Fibroblast of the aortic adventitia (primary cell): ENCODE measurements at places on chromosomes 3 and 15.

GRCh38 chr3:82416830-82417229 is 655.4 kb upstream of the GBE1 start:
- no peak for DNase-seq

DNA sequence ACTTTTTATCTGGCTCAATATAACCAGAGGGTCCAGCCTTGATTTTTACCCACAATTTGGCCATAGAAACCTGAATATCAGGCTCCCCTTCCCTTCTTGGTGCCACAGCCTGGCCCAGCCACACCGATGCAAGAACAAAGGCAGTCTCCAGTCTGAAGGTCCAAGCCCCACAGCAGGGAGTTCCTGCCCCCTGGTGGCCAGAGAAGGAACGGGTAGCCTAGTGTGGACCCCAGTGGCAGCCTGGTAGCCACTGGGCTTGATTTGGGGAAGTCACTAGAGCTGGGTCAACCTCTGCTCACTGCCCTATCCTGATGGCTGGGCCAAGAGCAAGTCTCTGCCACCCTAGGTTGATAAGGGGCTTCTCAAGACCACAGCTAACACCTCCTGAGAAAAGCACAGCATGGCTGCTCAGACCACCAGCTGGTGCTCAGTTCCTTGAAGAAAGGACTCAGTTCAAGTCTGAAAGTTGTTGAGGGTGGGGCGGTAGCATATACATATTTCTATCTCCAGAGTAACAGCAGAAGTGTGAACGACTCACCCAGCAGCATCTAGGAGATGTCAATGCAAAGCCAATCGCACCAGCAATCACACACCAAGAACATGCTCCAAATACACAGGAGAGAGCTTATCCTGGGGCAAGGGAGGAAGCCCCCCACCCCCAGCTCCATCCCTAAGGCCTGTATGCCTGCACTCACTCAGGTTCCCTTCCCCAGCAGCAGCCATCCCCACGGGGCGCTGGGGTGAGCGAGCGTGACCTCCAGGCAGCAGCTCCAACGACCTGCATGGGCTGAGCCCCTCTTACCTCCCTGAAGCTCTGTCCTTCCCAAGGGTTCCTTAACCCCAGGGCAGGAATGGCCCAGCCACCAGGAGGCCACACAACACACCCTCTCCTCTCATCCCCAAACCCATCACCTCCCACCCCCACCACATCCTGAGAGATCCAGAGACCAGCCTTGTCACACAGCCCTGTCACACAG is 7.6 kb downstream of the PFKFB4 start:
- peak; percentile 82 for DNase-seq

- DNase-seq: no peak
These were observed 2.5 kb upstream of the GRIP2 start for GRCh38 chr3:14542656-14543055.

GRCh38 chr15:26433818-26434217 is 339.0 kb downstream of the GABRB3 start:
- DNase-seq: no peak

DNA sequence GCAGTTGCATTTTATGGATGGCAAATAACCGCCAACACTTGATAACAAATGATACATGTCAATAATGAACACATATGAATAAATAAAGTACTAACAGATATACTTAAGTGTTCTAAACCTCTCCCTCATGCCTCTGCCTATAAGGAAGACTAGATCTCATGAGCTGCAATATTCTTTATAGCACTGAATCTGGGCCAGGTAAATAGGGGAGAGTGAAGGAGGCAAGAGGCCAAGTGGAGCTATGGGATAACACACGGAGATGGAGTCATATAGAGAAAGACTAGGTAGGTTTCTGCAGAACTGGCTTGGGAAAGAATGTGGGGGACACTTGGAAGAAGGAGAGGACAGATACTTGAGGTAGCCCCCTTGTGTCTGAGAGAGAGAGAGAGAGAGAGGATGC is 354.2 kb upstream of the CFAP20DC start:
- no peak for DNase-seq

- no peak for DNase-seq
These were observed 43.5 kb downstream of the PTH1R start for GRCh38 chr3:46921041-46921440.
